ENCODE measurements at places on chromosomes 1 and 21.

GRCh38 chr1:156493154-156493631, 7.4 kb downstream of the MEF2D start:
- DNase-seq: no peak

DNA sequence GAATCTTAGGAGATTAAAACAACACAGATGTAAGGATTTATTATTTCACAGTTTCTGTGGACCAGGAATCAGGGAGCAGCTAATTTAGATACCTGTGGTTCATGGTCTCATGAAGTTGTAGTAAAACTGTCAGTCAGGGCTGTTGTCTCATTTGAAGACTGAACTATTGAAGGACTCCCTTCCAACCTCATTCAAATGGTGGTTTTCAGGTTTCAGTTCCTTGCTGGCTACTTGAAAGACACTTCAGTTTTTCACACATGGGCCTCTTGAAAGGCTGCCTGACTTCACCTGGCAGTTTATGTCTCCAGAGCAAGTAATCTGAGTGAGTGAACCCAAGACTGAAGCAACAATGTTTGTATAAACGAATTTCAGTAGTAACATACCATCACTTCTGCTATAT, 915.9 kb downstream of the PLA2G4A start:
- no peak for DNase-seq

GRCh38 chr1:53346814-53347176, 18.9 kb upstream of the LRP8 start:
- no peak for DNase-seq

DNA sequence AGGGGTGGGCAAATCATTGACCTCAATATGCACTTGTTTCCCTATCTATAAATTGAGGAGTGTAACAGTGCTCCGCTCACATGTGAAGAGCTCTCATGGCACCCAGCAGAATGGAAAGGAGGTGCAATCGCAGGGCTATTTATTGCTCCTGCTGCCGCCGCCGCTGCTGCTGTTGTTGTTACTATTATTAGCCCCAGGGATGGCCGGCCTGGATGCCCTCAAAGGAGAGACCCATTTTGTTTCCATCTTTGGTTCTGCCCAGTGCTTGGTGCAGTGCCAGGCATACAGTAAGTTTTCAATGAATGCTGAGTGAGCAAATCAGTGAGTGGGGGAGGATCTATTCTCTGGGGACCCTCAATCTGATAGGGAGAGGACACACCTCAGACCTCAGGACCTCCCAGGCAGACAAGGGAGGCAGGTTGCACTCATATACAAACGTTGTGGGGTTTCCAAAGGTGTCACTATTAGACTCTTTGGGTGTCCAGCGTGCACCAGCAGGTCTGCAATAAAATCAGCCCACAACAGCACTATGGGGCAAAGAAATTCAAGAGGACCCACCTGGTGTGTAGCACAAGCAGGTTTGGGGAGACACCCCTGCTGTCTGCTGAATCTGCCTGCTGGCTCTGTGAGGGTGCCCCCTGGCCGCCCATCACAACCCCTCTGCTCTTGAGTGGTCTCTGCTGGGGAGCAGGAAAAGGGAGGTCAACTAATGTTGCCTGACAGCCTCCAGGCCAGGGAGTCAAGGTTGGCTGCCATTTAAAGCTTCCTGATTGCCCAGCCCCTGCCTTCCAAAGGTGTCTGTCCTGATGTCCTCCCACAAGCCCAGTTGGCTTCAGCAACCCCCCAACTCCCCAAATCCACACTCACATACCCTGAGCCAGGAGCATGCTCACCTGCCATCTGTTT, 136.3 kb downstream of the ACTL8 start:
- DNase-seq: no peak

GRCh38 chr1:212873518-212873917, 15.4 kb downstream of the FLVCR1 start:
- DNase-seq: no peak

GRCh38 chr1:99481391-99481996, 164.4 kb upstream of the PALMD start:
- DNase-seq: no peak

DNA sequence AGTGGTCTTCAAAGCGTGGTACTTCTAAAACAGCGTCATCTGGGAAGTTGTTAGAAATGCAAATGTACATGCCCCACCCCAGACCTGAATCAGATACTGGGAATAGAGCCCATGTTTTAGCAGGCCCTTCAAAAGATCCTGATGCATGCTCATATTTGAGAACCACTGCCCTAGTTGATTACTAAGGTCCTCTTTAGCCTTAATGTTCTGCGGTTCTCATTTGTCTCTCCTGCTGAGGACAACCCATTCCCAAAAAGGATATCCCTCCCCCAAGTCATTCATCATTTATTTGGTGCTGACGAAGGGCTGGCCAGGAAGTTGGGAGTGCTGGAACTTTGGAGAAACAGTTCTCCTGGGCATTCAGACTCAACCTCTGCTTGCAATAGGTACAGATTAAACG, 92.4 kb upstream of the RALGPS2 start:
- DNase-seq: no peak

DNA sequence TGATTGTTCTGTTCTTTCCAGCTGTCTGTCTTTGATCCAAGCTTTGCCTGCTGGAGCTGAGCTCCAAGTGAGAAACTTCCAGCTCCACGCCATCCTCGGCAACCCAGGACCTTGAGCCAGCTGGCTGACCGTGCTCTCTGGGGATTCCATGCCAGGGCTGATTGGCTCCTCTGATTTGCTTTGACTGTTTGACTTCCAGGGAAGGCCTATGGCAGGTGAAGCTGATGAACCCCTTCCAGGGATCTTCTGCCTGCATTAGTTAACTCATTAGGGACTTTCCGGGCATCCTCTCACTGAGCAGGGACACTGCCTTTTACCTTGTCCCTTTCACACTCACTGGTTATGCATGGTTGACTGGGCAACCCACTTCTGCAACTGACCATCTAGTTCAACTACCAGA, 406.1 kb downstream of the RPS6KC1 start:
- no peak for DNase-seq

- DNase-seq: no peak
Observed at GRCh38 chr1:185319139-185319475, 2.1 kb upstream of the IVNS1ABP start.

GRCh38 chr1:243837907-243838535, 12.0 kb downstream of the AKT3 start:
- DNase-seq: no peak

DNA sequence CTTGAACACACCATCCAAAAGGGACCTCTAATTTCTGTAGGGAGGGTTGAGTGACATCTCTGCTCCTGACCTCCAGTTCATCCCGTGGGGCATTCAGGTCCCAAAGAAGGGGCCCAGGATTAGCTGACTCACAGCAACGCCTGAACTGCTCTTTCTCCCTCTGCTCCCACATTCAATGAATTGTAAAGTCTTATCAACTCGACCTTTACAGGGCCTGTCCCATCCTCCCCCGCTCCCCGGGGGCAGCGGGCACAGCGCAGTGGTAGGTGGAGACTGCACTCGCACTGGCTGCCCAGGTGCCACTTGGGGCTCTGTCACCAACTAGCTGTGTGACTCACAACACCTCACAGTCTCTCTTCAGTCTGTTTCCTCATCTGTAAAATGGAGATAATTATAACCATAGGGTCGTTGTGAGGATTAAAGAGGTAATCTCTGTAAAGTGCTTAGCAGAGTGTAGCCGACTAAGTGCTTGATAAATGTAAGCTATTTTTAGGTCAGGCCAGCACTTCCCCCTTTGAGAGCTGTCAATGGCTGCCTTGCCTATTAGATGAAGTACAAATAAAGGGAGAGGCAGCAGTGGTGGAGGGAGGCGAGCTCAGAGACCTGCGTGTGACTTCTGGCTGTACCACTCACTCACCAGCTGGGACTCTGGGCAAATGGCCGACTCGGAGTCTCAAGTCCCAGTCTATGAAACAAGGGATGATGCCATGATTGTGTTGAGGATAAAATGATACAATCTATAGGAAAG, 637 bp upstream of the MYBPHL start:
- DNase-seq: peak; percentile 96

GRCh38 chr1:119279456-119280381, 88.9 kb upstream of the HAO2 start:
- no peak for DNase-seq

DNA sequence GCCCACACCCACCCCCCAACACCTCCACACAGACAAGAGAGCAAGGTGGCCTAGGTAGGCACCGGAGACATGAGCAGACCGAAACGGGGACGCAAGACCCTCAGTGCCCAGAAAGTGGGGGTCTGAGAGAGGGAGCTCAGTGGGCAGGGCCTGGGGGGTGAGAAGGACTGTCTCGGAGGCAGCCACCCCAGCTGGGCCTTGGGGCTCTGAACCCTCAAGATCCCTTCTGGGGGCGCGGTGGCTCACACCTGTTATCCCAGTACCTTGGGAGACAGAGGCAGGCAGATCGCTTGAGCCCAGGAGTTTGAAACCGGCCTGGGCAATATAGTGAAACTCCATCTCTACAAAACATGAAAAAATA, 9.1 kb upstream of the GNB1 start:
- DNase-seq: no peak

GRCh38 chr1:205917466-205918238, 25.6 kb downstream of the SLC26A9 start:
- no peak for DNase-seq

DNA sequence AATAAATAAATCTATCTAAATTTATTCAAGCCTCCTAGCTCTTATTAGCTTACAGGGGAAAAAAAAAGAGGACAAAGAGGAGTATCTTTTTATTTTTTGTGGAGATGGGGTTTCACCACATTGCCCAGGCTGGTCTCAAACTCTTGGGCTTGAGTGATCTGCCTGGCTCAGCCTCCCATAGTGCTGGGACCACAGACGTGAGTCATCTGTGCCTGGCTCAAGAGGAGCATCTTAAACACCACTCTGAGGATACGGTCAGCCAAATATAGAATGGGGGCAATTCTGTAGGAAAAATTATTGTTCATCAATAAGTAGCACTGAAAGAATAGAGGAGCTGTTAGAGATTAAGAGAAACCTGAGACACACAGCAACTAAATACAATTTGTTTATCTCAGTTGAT, 24.1 kb downstream of the SLC45A3 start:
- no peak for DNase-seq

- DNase-seq: peak; percentile 5
Observed at GRCh38 chr1:117758444-117759316, 152.8 kb downstream of the TENT5C start.
